Muscle of leg (tissue), 16 donors: ENCODE measurements at places on chromosomes 11 and 22. TPM values are rescaled to one million over a fixed set of nuclear protein-coding genes. Genes with fewer than 3 reads are reported as not detected.
A peak's percentile ranks its signal among the peaks of the same experiment; 100 is the strongest.

DNA sequence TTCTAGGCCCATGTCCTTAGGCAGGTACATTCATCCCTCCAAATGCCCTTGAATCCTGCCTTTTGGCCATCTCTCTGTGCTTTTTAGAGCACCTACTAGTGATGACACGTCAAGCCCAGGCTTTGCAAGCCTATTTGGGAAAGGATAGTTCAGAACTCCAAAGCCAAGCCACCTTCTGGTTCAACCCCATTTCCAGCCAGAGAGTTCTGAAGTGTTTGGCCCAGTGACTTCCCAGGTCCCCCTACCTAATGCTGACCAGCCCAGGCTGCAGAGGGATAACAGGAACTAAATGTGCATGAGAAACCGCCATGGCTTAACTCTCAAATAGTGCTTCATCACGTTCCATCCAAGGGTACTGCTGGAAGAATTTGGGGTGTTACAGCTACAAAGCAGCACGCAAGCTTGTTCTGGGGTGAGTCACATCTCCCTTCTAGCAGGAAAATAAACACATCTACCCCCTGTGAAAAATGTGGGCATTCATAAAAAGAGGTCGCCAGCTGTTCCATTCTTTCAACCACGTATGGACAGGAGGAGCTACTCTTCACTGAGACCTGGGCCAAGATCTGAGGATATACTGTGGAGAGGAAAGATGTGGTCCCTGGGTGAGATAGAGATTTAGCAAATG is 2.0 kb upstream of the FXYD6 start:
- peaks cover 14% of the 10 kb centered on the region for H3K27me3 ChIP-seq
- H3K4me1 ChIP-seq: peaks cover 56% of the 10 kb centered on the region
- H3K27ac ChIP-seq: no peak overlapping the region
- H3K36me3 ChIP-seq: no peaks in the 10 kb centered on the region
- H3K4me3 ChIP-seq: no peak overlapping the region
- DNase-seq: no peak

GRCh38 chr11:33691066-33691864 is 9.4 kb downstream of the C11orf91 start:
- no peak overlapping the region for H3K4me3 ChIP-seq
- DNase-seq: no peak
- peak overlapping the region; percentile 88 for H3K27ac ChIP-seq
- no peaks in the 10 kb centered on the region for H3K36me3 ChIP-seq

- no peak overlapping the region for H3K27ac ChIP-seq
- H3K4me3 ChIP-seq: no peak overlapping the region
- no peaks in the 10 kb centered on the region for H3K27me3 ChIP-seq
- DNase-seq: no peak
- H3K4me1 ChIP-seq: no peaks in the 10 kb centered on the region
These were observed 29.3 kb upstream of the MMP7 start for GRCh38 chr11:102559839-102560238.

- no peak overlapping the region for H3K4me3 ChIP-seq
- no peak overlapping the region for H3K27ac ChIP-seq
- peaks cover 37% of the 10 kb centered on the region for H3K36me3 ChIP-seq
- H3K27me3 ChIP-seq: no peaks in the 10 kb centered on the region
These were observed 18.9 kb downstream of the PITPNB start for GRCh38 chr22:27900153-27900552.

- peak overlapping the region; percentile 68 for H3K27ac ChIP-seq
- peaks cover 3% of the 10 kb centered on the region for H3K4me1 ChIP-seq
- no peak overlapping the region for H3K4me3 ChIP-seq
These were observed 8.2 kb upstream of the HSPA8 start for GRCh38 chr11:123069908-123070821.

The MEI1 gene
- 0.62 TPM for total RNA-seq

The NAV2 gene
- total RNA-seq: 25.7 TPM

The CDHR5 gene
- 0.75 TPM for total RNA-seq

The OVOL1 gene
- total RNA-seq: not detected
